ENCODE measurements at places on chromosomes 4 and X. TPM values are rescaled to one million over a fixed set of nuclear protein-coding genes. Genes with fewer than 3 reads are reported as not detected.
A peak's percentile ranks its signal among the peaks of the same experiment; 100 is the strongest.

DNA sequence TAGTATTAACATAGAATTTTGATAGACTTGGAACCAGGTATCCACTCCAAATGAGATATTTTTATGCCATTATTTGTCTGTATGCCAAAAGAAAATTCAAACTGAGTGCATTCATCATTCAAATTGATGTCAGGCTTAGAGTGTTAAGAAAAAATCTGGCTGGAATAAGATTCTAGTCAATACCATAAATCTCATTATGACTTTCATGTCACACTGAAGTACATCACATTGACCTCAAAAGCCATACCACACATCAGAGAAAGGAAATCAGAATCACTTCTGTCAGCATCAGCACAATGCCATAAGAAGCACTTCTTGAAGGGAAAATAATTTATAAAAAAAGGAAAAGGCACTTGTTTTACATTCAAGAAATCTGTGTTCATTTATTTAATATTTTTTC lies 119.0 kb upstream of the BMP3 start:
- no peaks in the 10 kb centered on the region for H3K36me3 ChIP-seq
- no peak for DNase-seq
- no peak overlapping the region for H3K4me3 ChIP-seq

GRCh38 chrX:10052906-10053625 lies 85.9 kb downstream of the CLDN34 start:
- peak overlapping the region; percentile 54 for H3K27ac ChIP-seq
- H3K4me3 ChIP-seq: no peak overlapping the region
- H3K36me3 ChIP-seq: no peaks in the 10 kb centered on the region
- peak; percentile 49 for DNase-seq
- no peaks in the 10 kb centered on the region for H3K4me1 ChIP-seq
- no peaks in the 10 kb centered on the region for H3K27me3 ChIP-seq

GRCh38 chr4:98604723-98605122 lies 53.7 kb downstream of the TSPAN5 start:
- no peaks in the 10 kb centered on the region for H3K36me3 ChIP-seq
- H3K27ac ChIP-seq: no peak overlapping the region
- DNase-seq: no peak
- no peaks in the 10 kb centered on the region for H3K27me3 ChIP-seq

DNA sequence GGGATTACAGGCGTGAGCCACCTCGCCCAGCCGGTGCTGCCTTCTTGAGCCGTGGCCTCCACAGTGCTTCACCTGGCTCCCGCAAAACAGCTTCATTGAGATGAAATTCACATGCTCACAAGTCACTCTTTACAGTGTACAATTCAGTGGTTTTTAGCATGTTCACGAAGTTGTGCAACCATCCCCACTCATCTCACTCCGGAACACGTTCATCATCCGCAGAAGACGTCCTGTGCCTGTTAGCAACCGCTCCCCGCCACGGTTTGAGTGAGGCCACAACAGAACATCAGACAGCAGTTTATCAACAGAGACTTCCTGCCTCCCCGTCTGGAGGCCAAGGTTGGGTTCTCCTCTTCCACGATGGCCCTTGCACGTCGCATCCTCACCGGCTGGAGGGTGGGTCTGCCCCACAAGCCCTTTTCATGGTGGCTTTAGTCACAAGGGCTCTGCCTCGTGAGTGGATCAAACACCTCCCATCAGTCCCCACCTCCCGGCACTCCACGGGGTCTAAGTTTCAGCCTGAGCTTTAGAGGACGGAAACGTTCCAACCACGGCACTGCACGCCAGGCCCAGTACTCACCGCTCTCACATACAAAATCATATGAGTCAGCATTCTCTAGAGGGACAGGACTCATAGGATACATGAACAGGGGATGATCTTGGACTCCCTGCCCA lies 29.6 kb upstream of the SPON2 start:
- no peaks in the 10 kb centered on the region for H3K27me3 ChIP-seq
- H3K36me3 ChIP-seq: no peaks in the 10 kb centered on the region
- peak; percentile 33 for DNase-seq

GRCh38 chrX:77118686-77119085 lies 328.5 kb upstream of the FGF16 start:
- H3K36me3 ChIP-seq: no peaks in the 10 kb centered on the region
- H3K4me3 ChIP-seq: no peak overlapping the region
- no peak overlapping the region for H3K27ac ChIP-seq

DNA sequence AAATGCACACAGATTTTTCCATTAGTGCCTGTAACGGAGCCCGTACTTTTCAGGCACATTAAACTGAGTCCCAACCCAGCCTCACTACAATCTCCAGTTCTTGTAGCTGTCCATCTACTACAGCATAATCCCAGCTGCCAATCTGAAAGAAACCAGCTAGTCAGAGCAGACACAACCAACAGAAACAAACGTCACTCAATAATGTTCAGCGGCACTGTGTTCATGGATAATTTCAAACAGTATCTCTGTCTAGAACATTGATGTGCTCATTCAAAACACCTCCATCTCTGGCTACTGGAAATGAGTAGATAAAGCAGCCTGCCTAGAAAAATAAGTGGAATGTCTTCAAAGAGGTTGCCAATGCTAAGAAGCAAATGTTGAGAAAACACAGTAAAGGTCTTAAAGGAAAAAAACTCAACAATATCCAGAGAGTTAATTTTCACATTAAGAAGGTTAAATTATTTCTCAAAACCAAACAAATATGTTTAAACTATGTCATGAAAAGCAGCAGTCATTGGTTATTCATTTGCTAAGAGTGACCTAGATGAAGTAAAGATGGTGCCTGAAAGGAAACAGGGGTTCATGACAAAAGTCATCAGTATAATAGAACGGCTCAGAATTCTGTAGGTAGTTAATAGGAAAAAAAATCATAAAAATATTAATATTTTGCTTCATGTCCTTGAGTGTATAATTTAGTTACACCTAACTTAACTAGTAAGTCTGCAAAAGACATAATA lies 245.1 kb upstream of the MAB21L2 start:
- no peaks in the 10 kb centered on the region for H3K4me1 ChIP-seq
- H3K27me3 ChIP-seq: no peaks in the 10 kb centered on the region
- H3K4me3 ChIP-seq: no peak overlapping the region
- no peak for DNase-seq
- no peaks in the 10 kb centered on the region for H3K36me3 ChIP-seq

DNA sequence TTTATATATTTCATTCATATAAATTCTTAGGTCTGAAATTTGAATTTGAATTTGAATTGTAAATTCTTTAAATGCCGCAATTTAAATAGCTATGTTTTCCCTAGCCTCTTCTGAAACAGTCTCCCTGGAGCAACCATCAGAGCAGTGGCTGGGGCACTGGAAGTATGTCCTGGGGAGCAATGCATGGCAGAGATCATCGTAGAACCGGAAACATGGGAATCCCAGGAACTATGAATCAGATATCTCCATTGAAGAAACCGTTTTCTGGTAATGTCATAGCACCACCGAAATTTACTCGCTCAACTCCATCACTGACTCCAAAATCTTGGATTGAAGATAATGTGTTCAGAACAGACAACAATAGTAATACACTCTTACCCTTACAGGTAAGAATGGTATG lies 4.9 kb downstream of the CPEB2 start:
- no peak overlapping the region for H3K4me3 ChIP-seq
- H3K27ac ChIP-seq: no peak overlapping the region
- no peak for DNase-seq
- no peaks in the 10 kb centered on the region for H3K27me3 ChIP-seq
- H3K36me3 ChIP-seq: no peaks in the 10 kb centered on the region
- peaks cover 19% of the 10 kb centered on the region for H3K4me1 ChIP-seq

GRCh38 chrX:97639526-97639925 lies 755.8 kb downstream of the RPA4 start:
- no peak overlapping the region for H3K4me3 ChIP-seq
- no peaks in the 10 kb centered on the region for H3K27me3 ChIP-seq

DNA sequence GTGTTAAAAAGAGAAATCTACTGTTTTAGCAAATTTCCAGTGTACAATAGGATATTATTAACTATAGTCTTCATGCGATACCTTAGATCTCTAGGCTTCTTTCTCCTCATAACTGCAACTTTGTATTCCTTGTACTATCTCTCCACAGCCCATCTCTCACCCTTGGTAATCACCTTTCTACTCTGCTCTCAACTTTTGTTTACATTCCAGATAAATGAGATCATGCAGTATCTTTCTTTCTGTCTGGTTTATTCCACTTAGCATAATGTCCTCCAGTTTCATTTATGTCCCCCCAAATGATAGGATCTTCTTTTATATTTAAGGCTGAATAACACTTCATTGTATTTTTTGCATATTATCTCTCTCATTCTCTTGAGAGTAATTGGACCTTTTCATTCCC lies 165.5 kb downstream of the HS3ST1 start:
- H3K36me3 ChIP-seq: no peaks in the 10 kb centered on the region
- H3K4me1 ChIP-seq: no peaks in the 10 kb centered on the region
- no peak for DNase-seq
- H3K27me3 ChIP-seq: no peaks in the 10 kb centered on the region
- H3K27ac ChIP-seq: no peak overlapping the region

- H3K4me1 ChIP-seq: no peaks in the 10 kb centered on the region
- no peak within 1 kb of the TSS for H3K27ac ChIP-seq
- H3K36me3 ChIP-seq: no peaks in the 10 kb centered on the region
- peak; percentile 65 for DNase-seq
- no peaks in the 10 kb centered on the region for H3K27me3 ChIP-seq
Observed at GRCh38 chrX:54495814-54496516, at the start of gene FGD1. TSS of gene FGD1 (minus strand) at chrX:54496234. CDS start at chrX:54495432, 802 bp downstream.

- no peak overlapping the region for H3K4me3 ChIP-seq
- DNase-seq: no peak
- no peaks in the 10 kb centered on the region for H3K27me3 ChIP-seq
- H3K27ac ChIP-seq: no peak overlapping the region
Observed at GRCh38 chrX:111283446-111283845, 13.2 kb upstream of the CAPN6 start.

DNA sequence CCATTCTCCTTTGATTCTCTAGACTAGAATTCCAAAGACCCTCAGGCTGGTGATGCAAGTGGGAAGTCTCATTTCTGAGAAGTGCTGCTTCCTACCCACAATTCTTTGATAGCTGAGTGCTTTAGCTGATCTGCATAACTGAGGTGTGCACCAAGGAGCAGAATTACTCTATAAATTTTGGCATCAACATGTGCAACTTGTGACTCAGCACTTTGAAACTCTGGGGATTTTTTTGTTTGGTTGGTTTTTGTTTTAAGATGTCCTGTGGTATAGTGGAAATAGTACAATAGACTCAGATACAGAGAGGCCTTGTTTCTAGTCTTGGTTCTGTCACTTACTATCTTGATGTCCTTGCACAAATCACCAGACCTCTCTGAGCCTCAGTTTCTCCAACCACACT lies 148.4 kb downstream of the AR start:
- no peaks in the 10 kb centered on the region for H3K36me3 ChIP-seq
- no peaks in the 10 kb centered on the region for H3K27me3 ChIP-seq
- no peak for DNase-seq
- no peak overlapping the region for H3K27ac ChIP-seq

DNA sequence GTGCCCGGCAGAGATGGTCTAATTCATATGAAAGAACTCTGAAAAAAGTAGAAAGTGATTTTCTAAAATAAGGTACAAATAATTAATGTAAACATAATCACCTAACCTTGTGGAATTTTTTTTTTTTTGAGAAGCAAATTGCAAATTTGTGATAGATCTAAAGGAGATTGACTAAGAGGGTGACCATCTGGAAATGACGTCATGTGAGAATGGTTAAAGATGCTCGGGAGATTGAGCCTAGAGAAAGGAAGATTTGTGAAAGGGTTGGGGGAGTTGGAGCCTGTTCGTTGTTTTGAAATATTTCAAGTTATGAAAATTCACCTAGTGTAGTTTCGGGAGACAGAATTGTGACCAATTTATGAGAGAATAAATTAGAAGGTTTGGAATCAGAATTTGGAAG lies 115.7 kb upstream of the ANK2 start:
- no peak overlapping the region for H3K4me3 ChIP-seq
- no peaks in the 10 kb centered on the region for H3K36me3 ChIP-seq
- H3K27me3 ChIP-seq: no peaks in the 10 kb centered on the region
- no peak for DNase-seq
- H3K27ac ChIP-seq: no peak overlapping the region

GRCh38 chr4:174273930-174274329 lies 9.5 kb downstream of the FBXO8 start:
- no peaks in the 10 kb centered on the region for H3K27me3 ChIP-seq
- H3K36me3 ChIP-seq: no peaks in the 10 kb centered on the region

Gene GABRE
- total RNA-seq: 42.9 TPM

Gene FAM47E
- total RNA-seq: 9.7 TPM

Gene JAKMIP1
- total RNA-seq: 0.71 TPM

Gene CHRDL1
- 140 TPM for total RNA-seq

Gene PRRG3
- total RNA-seq: 2.1 TPM

Gene CCNA2
- 1.5 TPM for total RNA-seq

Gene MAGEA1
- total RNA-seq: not detected

Gene LONRF3
- total RNA-seq: 106 TPM

Gene ADGRL3
- total RNA-seq: 4.6 TPM

Gene EGFL6
- not detected for total RNA-seq

Gene ARL9
- total RNA-seq: 0.56 TPM

Gene MAGED1
- total RNA-seq: 277 TPM
